Activated CD4-positive, CD25-positive, alpha-beta regulatory T cell treated with anti-CD3 and anti-CD28 coated beads, Interleukin-2, amount 50 U/mL, for 16 hours (primary cell): ENCODE measurements at places on chromosomes 3 and 15.

DNA sequence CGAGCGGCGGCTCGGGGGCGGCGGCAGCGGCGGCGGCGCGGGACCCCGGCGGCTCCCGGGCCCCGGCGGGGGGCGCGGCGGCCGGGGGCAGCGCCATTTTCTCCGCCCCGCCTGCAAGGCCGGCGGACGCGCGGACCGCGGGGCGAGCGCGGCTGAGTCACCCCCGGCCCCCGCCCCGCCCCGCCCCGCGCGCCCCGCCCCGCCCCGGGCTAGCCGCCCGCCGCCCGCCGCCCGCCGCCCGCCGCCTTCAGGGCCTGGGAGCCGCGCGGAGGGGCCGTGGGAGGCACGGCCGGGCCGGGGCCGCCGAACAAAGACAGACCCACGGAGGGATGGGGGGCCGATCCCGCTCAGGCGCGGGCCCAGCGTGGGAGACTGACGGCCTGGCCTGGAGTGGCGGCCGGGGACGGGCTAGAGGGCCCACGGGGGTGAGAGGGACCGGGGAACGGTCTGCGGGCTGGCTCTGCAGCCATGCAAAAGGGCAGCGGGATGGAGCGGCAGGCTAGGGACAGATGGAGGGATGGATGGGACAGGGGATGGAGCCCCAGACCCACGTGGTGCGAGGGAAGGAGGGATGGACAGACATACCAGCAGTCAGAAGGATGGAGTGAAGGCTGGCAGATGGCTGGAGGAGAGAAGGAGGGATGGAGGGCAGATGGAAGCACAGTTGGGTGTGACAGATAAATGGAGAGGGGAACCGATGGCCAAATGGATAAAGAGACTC is at the start of gene EIF4E3:
Gene EIF4E3 (minus strand): TSS at position 132 of the 721 bp plus-strand sequence. CDS start 35 bp downstream, at position 97.
- no peak for DNase-seq

DNA sequence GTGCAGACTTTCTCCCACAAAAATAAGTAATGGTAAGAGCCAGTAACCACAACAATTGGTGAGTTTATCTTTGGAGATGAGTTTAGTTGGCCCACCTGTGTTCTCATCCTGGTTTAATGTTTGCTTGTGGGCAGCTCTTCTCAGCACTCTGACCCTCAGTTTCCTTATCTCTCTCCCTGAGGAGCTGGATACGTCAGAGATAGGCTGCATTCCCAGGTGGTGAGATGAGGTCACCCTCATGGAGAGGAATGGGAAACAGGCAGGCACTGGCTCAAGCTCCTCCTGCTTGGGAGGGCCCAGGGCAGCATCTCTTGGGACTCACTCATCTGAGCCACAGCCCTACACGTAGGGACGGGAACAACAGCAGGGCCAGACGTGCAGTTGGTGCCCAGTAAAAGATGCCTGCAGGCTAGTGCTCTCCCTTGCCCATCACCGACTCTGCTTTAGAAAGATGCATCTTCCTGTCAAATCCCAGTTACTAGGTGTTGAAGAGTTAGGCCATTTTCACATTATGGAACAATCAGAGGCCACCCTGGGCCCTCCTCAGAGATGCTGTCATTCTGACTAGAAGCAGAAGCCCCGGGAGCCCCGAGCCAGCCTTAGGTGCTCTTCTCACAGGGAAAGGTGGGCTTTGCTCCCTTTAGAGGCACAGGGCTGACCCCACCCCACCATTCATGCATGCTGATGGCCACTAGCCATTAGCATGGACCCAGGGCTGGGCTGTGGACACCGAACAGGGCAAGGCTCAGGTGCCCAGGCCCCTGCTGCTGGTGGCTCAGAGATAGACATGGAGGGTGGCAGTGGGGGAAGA is 59.7 kb downstream of the GRIP2 start:
- no peak for DNase-seq

DNA sequence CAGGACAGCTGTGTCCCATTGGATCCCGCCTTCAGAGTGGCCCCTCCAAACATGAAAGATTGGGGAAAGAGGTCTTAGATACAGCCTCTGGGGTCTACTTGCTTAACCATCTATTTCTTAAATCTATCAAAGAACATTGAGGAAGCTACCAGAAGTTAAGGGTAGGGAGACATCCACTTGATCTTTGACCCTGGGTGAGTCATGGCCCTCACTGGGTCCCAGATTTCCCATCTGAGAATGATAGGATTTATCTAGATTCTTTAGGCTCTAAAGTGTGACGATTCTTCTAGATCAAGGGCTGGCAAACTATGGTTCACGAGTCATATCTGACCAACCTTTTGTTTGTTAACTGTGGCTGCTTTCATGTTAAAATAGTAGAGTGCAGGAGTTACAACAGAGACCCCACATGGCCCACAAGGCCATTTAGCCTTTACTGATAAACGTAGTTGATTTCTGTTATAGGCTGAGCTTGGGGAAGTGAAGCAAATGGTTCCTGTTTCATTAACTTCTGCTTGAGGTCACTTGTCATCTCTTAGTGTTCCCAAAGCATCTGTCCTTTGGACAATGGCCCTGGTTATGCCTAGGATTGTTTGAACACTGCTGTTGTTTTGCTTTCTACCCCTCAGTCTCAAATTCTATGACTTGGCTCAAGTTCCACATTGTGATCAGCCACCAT is 8.0 kb downstream of the MUC13 start:
- no peak for DNase-seq

GRCh38 chr15:71691458-71692417 is 118.6 kb upstream of the NR2E3 start:
- DNase-seq, result no peak

DNA sequence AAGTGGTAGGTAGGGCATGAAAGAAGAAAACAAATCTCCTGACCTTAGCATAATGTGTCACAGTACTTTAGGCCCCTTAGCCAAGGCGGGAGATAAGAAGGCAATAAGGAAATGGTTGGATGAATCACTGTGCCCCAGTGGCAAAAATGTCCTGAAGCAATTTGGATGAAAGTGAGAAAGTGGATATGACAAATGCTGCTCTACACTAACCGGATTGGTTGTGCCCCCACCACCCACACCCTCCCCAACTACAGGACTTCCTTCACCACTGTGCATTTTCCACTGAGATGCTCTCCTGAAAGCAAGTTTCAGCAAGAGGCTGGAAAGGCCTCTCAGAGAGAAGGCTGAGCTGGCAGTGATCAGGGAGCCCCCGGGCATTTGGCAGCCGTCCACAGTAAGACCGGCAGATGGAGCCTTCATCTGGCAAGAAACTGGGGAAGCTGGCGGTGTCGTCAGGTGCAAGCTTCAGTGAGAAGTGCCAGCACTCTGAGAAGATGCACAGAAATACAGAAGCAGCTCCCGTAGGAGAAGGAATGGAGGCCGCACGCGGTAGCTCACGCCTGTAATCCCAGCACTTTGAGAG is 63.8 kb downstream of the ATP1B3 start:
- DNase-seq, result no peak
